Right hindlimb (tissue), 1 donor: ENCODE measurements at places on chromosomes 16 and 17.

DNA sequence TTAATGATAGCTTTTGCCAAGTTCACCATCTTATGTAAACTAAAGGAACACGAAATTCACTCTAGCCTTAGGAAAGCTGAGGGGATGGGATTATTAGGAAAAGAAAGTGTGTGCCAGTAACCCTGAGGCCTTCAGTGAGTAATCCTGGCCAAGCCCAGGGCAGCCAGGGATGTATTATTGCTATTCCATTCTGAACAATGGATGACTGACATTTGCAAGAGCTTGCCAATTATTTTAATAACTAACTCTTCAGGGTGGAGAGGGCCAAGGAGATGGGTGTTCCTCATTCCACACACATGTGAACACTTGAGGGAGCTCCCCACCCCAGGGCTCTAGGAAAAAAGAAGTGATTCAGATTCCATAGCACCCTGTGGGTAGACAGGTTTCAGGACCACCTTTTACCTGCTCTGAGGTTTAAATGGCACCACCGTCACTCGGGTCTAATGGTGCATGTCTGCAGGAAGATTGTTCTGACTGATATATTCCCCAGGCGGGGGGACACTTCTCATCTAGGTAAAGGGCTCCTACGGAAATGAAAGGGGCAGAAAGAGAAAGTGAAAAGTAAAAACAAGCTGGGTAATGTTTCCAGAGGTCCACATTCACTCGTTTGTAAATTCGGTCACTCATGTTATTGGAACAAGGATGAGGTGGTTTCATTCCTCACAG, 41.5 kb downstream of the TK2 start:
- no peak for DNase-seq

GRCh38 chr16:22322021-22322471, 24.8 kb downstream of the POLR3E start:
- DNase-seq, result no peak

DNA sequence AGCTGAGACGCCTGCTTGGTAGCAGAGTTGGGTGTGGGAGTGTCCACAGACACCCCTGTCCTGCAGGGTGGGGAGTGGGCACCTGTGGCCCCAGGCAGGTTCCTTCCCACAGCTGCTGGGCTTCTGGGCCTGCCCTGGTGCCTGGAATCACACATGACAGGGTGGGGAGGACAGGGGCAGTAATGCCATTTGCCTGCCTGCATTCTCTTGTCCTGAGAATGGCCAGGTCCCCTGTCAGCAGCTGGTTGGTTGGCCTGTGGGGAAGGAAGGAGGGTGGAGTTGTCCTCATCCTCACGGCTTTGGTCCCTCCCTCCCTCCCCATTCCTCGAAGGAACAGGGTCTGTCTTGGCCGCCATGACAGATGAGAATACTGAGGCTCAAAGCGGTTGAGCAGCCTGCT, 5.2 kb downstream of the PRSS53 start:
- DNase-seq, result no peak

DNA sequence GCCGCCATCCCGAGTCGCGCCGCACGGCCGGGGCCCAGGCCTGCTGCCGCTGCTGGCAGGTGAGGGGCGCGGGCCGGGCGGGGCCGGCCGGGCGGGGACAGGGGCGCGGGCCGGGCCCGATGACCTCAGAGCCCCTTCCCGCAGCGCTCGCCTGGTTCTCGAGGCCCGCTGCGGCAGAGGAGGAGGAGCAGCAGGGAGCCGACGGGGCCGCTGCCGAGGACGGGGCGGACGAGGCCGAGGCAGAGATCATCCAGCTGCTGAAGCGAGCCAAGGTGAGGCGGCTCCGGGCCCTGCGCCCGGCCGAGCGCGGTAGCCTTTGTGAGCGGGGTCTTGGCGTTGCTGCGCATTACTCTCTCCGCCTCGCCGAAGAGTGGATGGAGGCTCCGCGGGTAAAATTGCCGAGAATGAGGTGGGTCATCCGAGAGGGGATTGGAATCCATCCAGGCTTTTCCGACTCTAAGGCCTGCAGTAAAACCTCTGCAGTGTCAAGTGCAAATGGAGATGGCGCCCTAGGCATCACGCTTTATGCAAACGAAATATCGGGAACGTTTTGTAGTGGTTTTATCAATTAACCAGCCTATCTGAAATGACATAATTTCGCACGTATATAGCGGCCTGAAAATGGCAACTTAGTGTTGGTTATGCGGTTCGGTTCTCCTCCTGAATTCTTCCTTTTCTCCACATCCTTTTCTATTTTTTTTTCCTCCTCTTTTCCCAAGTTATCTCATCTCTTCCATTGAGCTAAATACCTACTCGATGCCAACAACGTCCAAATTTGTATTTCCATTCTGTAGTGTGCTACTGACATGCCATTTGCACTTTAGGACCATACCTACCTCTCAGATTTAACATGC, 577 bp downstream of the TTC19 start:
- DNase-seq, result no peak

- DNase-seq, result no peak
These were observed 29.8 kb downstream of the TMEM132E start for GRCh38 chr17:34609210-34609609.

DNA sequence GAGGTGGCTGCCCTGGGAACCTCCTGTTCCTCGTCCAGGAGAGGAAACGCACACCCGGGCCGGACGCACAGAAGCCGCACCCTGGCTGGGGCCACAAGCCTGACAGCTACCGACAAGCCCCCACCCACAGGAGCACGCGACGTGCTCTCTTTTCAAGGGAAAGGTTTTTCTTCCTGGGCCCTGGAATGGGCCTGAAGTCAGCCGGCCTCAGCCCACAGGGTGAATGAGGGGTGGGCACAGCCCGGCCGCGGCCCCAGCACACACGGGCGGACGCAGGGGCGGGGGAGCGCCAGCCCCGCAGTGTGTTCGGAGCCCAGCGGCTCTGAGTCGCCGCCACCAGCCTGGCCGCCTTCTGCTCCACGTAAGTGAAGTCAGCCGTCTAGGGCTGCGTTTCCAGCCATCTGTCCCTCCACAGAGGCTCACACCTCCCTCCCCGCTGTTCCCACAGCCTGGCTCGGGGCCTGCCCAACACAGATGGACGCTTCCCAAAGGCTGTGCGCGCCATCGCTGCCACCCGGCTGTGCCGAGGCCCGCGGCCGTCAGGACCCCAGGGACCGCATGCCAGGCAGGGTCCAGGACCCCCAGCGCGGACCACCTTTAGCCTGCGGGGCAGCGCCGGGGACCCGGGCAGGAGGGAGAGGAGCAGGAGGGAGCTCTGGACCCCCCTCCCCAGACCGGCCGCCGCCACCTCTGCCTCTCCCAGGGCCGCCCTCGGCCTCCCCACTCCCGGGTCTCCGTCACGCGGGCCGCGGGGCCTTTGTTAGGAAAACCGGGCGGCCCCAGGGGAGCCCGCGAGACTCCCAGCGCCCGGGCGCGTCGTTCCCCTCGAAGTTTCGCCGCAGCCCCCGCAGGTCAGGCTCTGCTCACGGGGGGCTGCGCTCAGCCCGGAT, 36.8 kb downstream of the CBFA2T3 start:
- DNase-seq, result peak; percentile 59

DNA sequence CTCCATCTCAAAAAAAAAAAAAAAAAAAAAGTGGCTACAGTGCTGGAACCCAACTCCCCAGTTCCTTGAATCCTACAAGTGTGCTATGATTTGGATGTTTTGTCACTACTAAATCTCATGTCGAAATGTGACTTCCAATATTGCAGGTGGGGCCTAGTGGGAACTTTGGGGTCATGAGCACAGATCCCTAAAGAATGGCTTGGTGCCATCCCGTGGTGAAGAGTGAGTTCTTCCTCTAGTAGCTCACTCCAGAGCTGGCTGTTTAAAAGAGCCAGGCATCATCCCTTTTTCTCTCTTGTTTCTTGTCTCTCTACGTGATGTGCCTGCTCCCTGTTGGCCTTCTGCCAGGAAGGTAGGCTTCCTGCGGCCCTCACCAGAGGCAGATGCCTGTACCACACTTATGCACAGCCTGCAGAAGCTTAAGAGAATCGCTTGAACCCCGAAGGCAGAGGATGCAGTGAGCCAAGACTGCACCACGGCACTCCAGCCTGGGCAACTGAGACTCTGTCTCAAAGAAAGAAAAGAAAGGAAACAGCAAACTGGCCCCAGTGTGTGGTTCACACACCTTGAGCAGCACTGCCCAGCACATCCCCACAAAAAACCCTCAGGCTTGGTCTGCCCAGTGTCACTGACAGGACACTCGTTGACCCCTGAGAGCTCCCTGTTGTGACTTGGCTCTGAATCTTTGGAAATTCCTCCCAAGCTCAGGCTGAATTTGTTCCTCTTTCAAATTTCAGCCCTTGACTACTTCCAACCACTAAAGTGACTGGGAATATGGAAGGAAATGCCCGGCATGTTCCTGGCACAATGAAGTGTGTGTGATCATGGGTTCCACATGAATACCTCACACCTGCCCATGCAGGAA, 3.1 kb downstream of the MT1E start:
- DNase-seq, result no peak

DNA sequence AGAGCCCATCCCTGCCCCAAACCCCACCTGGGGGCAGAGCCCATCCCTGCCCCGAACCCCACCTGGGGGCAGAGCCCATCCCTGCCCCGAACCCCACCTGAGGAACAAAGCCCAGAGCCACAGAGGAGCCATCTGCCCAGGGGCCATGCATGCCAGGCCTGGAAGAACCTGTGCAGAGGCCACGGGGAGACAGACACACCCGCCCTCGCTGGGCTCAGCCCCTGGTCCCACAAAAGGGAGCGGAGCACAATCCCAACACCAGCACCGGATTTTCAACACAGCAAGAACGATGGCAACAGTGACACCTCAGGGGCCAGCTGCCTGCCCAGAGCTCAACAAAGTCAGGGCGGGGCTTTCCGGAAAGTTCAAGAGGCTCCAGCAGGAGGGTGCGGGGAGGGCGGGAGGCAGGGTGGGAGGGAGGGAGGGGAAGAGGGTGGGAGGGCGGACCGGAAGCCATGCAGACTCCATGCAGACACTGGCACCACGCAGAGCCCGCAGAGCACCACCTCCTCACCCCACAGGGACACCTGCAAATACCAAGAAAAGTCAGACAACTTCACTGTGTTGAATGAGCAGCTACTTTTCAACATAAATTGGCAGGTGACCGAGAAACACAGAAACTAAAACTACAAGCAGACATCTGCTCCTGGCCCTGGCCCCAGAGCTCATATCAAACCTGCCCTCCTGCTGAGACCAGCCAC, 27.9 kb upstream of the C16orf95 start:
- DNase-seq, result no peak

DNA sequence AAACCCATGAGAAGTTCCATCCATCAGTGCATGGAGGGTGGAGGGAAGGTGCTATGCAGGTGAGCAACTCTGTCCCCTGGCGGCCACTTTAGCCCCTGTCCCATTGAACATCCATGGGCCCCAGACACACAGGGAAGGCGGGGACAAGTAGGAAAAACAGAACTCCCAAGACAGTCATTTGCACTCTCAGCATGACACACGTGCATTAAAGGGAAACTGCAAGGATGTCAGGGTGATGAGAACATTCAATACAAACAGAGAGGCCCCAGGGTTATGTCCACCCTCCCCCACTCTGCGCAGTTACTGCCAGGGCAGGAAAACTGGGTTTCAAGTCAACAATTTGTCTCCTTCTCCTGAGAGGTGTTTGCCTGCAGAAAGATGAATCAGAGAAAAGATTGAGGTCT, 44.0 kb upstream of the AKTIP start:
- DNase-seq, result no peak

- no peak for DNase-seq
These were observed 20.4 kb upstream of the NUP93 start for GRCh38 chr16:56709443-56710040.

DNA sequence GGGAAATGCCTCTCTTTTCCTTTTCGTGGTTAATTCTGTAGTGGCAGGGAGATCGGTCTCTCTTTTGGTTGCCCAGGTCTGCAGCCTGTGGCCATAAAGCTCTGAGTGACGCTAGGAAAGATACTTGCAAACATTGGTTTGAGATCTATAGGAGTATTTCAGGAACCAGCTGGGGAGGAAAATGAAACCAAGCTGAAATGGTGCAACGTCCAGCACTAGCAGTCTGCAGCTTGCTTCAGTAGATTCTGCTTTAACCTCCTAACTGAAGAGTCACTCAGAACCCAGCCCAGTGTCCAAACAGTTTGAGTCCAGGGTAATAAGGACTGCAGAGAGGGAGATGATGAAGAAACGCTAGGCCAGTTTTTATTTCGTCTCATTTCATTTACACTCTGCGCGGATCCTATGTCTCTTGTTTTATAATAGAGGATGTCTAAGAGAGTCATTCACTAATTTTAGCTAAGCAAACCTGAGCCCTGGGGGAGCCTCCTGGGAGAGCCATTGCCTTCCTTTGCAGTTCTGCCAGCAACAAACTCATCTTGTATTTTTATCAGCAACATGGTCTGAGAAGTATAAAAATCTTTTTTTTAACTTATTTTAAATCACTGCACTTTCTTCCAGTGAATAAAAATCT, 12.0 kb downstream of the SP2 start:
- DNase-seq, result no peak

DNA sequence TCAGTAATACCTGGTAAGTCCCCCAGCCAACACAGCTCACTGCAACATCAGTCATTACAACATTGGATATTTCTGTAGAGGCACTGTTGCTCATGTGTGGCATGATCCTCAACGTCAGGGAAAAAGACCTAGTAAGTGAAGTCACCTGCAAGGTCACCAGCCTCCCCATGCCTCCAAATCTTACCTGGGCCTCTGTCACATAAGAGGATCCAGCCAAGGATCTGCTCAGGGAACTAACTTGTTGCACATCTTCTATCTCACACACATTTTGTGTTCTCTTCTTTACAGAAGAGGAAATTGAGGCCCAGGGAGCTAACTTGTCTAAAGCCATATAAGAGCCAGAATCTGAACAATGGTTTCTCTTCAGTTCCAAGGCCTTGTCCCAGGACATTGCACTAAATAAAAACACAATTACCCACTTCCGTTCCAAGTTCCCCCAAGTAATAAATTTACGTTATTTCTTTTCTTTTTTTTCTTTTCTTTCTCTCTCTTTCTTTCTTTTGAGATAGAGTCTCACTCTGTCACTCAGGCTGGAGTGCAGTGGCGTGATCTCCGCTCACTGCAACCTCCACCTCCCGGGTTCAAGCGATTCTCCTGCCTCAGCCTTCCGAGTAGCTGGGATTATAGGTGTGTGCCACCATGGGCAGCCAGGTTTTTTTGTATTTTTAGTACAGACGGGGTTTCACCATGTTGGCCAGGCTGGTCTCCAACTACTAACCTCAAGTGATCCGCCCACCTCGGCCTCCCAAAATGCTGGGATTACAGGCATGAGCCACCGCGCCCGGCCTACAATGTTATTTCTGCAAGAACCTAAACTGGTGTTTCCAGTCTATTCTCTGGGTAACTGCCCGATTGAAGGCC, 1.3 kb downstream of the SHMT1 start:
- DNase-seq, result no peak

- DNase-seq, result no peak
These were observed 123.2 kb downstream of the CDRT15L2 start for GRCh38 chr17:20702692-20703091.

DNA sequence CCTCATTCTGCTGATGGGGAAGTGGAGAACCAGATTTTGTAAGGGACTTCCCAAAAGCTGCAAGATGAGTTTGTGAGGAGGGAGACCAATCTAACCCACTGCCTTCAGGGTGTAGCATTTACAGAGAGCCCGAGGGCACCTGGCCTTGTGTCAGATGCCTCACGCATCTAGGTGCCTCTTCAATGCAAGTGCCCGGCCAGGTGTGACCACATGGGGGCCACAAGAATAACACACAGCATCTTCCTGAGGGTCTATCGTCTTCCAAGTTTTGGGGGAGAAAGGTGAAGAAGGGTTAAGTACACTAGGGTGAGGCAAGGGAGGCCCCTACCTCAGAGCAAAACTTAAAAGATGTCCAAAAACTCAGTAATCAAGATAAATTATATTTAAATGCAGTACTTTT, 401.7 kb upstream of the CDH5 start:
- no peak for DNase-seq
